ENCODE measurements at places on chromosomes 2 and 18. TPM values are rescaled to one million over a fixed set of nuclear protein-coding genes. Genes with fewer than 3 reads are reported as not detected.

DNA sequence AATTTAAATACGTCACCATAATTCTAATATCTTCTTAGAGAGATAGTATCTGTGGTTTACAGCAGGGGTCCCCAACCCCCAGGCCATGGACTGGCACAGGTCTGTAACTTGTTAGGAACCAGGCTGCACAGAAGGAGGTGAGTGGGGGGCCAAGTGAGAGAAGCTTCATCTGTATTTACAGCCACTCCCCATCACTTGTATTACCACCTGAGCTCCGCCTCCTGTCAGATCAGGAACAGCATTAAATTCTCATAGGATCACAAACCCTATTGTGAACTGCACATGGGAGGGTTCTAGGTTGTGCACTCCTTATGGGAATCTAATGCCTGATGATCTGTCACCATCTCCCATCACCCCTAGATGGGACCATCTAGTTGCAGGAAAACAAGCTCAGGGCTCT, 282.6 kb downstream of the ICOS start:
- H3K27ac ChIP-seq: no peak overlapping the region
- no peak for DNase-seq
- H3K4me3 ChIP-seq: no peak overlapping the region
- no peaks in the 10 kb centered on the region for H3K4me1 ChIP-seq

- peaks cover 4% of the 10 kb centered on the region for H3K36me3 ChIP-seq
- DNase-seq: peak; percentile 92
- H3K27me3 ChIP-seq: no peaks in the 10 kb centered on the region
- peak within 1 kb of the TSS; percentile 90 for H3K27ac ChIP-seq
- H3K4me1 ChIP-seq: peaks cover 20% of the 10 kb centered on the region
Measured at GRCh38 chr2:70978341-70979179, at the start of gene ANKRD53. ANKRD53 (plus strand) TSS chr2:70978630; CDS start chr2:70978646, 16 bp downstream.

DNA sequence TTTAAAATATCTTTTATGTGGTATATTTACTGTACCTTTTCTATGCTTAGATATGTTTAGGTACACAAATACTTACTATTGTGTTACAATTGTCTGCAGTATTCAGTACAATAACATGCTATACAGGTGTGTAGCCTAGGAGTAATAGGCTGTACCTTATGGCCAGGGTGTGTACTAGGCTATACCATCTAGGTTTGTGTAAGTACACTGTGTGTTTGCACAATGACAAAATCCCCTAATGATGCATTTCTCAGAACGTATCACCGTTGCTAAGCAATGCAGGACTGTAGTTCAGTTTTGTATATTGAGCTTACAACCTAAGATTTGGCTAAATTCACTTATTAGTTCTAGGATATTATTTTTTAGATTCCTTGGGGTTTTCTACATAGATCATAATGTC, 332.3 kb upstream of the HS6ST1 start:
- H3K4me3 ChIP-seq: no peak overlapping the region
- DNase-seq: no peak
- no peaks in the 10 kb centered on the region for H3K36me3 ChIP-seq
- H3K4me1 ChIP-seq: no peaks in the 10 kb centered on the region
- no peak overlapping the region for H3K27ac ChIP-seq

GRCh38 chr18:23816740-23817139, 127.5 kb downstream of the LAMA3 start:
- H3K36me3 ChIP-seq: no peaks in the 10 kb centered on the region
- no peaks in the 10 kb centered on the region for H3K27me3 ChIP-seq
- peak; percentile 70 for DNase-seq
- H3K4me1 ChIP-seq: peaks cover 6% of the 10 kb centered on the region

DNA sequence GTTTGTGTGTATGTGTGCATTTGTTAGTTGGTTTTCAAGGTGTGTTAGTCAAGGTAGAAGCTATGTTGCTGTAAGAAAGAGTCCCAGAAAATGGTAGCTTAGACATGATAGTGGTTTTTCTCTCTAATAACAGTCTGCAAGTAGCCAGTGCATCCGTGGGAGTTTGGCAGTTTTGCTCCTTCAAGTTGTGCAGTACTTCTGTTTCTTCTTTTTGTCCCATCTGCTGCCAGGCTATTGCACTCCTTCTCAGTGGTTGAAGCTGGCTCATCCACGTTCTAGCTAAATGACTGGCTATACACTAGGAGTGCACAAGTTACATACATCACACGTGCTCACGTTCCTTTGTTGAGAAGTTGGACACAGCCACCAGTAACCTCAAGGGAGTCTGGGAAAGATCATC, 134.7 kb downstream of the ASXL3 start:
- no peaks in the 10 kb centered on the region for H3K27me3 ChIP-seq
- H3K4me3 ChIP-seq: no peak overlapping the region
- H3K27ac ChIP-seq: no peak overlapping the region
- no peak for DNase-seq
- no peaks in the 10 kb centered on the region for H3K36me3 ChIP-seq

DNA sequence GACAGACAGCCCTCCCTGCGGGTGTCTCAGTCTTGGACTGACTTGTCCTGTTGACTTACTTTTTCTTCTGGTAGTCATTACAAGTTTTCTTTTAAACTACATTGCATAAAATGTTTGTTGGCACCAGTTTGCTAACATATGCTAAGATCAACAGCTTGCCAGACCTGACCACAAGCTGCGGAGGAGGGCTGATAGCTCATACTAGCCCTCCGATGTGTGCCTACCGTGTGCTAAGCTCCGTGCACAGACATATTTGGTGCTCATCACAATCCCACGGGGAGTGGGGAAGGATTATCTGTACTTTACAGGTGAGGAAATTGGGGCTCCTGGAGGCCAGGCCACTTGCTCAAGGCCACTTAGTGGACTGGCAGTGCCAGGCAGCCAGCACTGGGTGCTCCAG, 72.8 kb upstream of the YPEL5 start:
- H3K27me3 ChIP-seq: no peaks in the 10 kb centered on the region
- no peak overlapping the region for H3K27ac ChIP-seq
- no peaks in the 10 kb centered on the region for H3K4me1 ChIP-seq
- no peak for DNase-seq
- no peaks in the 10 kb centered on the region for H3K36me3 ChIP-seq

- H3K27ac ChIP-seq: no peak overlapping the region
- no peak overlapping the region for H3K4me3 ChIP-seq
- no peak for DNase-seq
- H3K4me1 ChIP-seq: peaks cover 11% of the 10 kb centered on the region
- H3K27me3 ChIP-seq: no peaks in the 10 kb centered on the region
Measured at GRCh38 chr2:70472221-70472890, 81.3 kb downstream of the TGFA start.

GRCh38 chr2:162967811-162968210, 129.2 kb upstream of the KCNH7 start:
- no peaks in the 10 kb centered on the region for H3K36me3 ChIP-seq
- H3K27me3 ChIP-seq: no peaks in the 10 kb centered on the region
- no peaks in the 10 kb centered on the region for H3K4me1 ChIP-seq
- no peak for DNase-seq
- H3K4me3 ChIP-seq: no peak overlapping the region
- H3K27ac ChIP-seq: no peak overlapping the region

- H3K27ac ChIP-seq: no peak overlapping the region
- H3K4me3 ChIP-seq: no peak overlapping the region
- no peaks in the 10 kb centered on the region for H3K4me1 ChIP-seq
- H3K36me3 ChIP-seq: no peaks in the 10 kb centered on the region
- no peak for DNase-seq
Measured at GRCh38 chr2:192407692-192408091, 213.0 kb upstream of the TMEFF2 start.

ZNF396 gene
- 4.0 TPM for total RNA-seq

GTF2A1L gene
- 0.89 TPM for total RNA-seq

MC5R gene
- not detected for total RNA-seq

ELOA2 gene
- total RNA-seq: not detected

CENPA gene
- 2.0 TPM for total RNA-seq

MLPH gene
- 1,452 TPM for total RNA-seq
